ENCODE measurements at places on chromosomes 12 and 14.

DNA sequence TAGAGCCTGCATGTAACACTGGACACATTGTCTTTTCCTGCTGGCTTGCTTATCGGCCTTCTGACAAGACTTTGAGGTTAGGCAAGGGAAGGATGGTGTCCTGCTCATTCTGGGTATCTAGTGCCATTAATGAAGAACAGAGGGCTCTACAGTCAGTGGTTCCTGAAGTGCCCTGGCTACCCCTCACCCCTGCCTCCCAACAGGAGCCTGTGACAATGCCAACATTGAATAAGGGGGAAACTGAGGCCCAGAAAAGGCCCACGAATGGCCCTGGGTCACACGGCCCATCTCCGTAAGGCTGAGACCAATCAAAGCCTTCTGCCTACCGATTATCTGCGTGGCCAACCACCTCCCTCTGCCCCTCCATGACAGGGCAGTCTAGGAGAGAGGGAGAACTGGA lies 2.1 kb downstream of the IFI27L2 start:
- no peak for DNase-seq

- DNase-seq = no peak
These were observed 19.3 kb downstream of the RFLNA start for GRCh38 chr12:124314207-124314606.

GRCh38 chr12:106956048-106956578 lies 406 bp downstream of the TMEM263 start:
- DNase-seq = no peak

GRCh38 chr12:52446367-52447045 lies 5.4 kb downstream of the KRT6B start:
- DNase-seq = no peak

GRCh38 chr12:94101738-94102660 lies 46.4 kb upstream of the PLXNC1 start:
- DNase-seq = peak; percentile 84

GRCh38 chr12:6376870-6377666 lies 1.7 kb upstream of the SCNN1A start:
- no peak for DNase-seq

DNA sequence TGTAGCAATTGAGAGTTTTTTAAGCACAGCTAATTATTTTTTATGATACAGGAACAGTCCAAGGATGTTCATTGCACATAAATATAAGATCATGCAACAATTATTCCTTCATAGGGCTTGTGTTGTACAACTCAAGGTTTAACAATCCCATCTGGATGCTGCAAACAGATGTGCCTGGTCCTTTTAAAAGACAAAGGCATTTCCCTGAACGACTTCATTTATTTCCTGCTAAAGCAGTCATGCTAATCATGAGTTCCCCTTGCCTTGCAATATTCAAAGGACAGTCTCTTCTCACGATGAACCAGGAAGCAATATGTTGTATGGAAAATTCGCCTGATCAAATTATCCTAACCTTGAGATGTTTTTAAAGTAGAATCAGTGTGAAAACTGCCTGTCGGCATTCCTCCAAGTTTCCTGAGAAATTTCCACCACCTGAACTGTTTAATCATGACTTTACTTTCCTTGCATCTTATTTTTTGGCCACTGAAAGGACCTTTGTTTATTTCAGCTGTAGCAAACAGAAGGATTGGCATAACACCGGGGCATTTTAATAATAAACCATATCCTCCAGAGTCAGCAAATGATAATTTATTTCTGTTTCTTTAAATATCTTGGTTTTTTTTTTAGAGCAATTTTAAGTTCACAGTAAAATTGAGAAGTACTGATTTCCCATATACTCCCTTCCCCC lies 33.9 kb upstream of the TSPAN8 start:
- no peak for DNase-seq

- no peak for DNase-seq
These were observed 41.7 kb downstream of the BLTP3B start for GRCh38 chr12:100101000-100101399.

DNA sequence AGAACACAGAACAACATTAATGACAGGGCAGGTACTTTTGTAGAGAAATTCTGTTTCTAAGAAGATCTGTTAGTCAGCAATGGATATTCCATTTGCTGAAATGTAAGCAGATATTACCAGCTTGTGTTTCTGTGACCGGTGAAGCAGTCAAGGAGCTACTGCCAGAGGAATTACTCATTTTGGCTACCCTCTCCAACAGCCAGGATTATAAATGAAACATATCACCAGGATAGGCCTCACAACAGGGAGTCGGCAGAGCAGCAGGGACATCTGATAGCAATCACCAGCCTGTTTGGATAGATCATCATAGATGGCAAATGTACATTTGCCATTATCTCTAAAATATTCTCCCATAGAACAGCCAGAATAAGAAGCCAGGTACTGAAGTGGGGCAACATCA lies 440.7 kb downstream of the KCNH5 start:
- no peak for DNase-seq

GRCh38 chr12:116773276-116773731 lies 35.2 kb downstream of the RNFT2 start:
- no peak for DNase-seq

DNA sequence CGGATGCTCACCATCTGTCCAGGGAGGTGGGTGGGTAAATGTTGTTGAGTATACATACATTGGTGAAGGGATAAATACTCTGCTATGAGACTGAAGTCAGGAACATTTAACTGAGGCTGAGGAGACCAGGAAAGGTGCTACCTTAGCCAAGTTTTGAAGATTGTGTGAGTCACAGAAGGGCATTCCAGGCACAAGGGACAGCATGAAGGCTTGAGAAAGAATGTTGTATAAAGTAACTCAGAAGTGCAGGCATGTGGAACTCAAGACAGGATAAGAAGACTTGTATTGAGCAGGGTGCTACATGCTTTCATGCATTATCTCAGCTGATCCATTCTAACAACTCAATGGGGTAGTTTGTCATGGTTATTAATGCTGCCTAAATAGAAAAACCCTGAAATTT lies 112.7 kb downstream of the IPO8 start:
- no peak for DNase-seq

DNA sequence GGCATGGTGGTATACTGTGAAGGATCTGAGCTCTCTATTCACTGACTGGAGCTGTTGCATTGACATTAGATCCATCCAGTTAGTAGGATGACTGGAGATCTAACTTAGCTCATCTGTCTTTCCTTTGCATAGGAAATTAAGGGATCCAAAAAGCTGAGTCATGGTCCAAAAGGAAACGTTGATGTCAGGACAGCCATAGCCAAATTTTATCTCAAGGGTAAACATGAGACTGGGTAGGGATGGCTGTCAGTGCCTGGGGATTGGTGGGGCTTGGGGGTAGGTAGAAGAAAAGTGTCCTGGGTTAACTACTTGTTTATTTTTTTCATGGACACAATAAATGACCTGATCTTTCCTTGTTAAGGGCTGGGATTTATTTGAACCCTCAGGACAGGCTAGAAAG lies 4.6 kb downstream of the FAM177A1 start:
- DNase-seq = no peak

- no peak for DNase-seq
These were observed 536 bp downstream of the VPS29 start for GRCh38 chr12:110501399-110501751.

- DNase-seq = no peak
These were observed 170.9 kb downstream of the GRIP1 start for GRCh38 chr12:66508025-66508424.

GRCh38 chr12:3995306-3995705 lies 122.1 kb upstream of the PARP11 start:
- DNase-seq = no peak

DNA sequence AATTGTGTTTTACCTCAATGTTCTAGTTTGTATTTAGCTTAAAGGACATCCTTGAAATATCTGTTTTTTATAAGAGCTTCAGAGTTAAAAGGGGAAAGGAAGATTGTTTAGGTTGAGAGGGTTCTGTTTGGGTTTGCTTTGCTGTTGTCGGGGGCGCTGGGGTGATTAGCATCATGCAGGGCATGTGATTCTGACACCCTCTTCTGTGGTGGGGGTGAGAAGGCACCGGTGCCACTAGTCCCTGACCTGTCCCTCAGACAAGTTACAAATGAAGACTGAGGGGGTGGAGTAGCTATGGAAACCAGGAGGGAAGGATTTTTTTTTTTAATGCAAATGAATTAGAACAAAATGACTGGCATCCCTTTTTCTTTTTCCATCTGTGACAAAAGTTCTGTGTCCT lies 291.3 kb downstream of the RPAP3 start:
- DNase-seq = no peak

DNA sequence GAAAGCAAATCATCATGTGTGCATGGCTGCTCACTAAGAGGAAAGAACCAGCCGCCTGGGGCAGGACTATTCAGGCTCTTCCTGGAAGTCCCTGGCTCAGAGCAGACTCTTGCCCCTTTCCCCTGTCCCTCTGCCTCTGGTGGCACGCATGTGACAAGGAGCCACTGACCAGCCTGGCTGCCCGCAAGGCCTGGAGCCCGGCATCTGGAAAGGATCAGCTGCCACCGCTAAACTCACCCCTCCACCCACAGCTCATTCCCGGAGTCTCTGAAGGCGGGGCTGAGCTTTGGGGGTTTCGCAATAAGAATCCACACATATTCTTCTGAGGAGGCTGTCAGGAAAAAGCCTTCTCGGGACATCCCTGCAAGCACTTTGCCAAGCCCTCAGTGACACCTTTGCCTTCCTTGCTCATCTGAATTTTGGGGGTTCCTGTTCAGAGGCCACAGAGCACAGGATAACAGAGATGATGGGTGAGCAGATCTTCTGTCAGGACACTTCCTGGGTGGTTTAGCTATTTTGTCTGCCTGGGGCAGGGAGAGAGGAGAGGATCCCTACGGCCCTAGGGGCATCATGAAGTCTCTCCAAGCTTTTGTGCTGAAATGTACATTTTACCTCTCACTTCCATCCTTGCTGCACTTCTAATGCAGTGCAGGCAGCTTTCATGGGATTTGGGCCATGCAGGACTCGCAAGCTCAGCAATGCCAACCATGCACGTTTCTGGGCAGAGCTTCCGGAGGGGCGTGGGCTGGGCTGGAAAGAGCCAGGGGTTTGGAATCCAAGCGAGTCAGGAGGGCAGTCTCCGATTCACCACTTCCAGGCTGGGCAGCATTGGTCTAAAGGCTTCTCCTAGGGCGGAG lies 124.8 kb upstream of the MAP1LC3B2 start:
- DNase-seq = no peak

- peak; percentile 36 for DNase-seq
These were observed 56.3 kb downstream of the FGD4 start for GRCh38 chr12:32455607-32456071.

DNA sequence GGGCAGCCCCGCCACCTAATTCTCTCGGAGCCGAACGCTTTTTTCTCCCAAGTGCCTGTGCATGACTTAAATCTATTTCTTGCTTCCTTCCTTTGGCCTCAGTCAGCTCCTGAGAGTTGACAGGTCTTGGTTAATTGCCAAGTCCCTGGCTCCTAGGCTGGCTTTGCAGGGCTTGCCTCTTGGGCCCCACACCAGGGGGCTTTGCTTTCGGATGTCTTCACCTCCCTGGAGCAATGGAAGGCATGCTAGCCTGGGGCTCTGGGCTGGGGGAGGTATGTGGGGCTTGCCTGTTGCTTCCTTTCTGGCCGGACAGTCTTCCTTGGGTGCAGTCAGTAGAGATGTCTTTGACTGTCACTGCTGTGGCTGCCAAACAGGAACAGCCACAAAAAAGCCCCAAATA lies 2.2 kb upstream of the KRT80 start:
- DNase-seq = no peak

DNA sequence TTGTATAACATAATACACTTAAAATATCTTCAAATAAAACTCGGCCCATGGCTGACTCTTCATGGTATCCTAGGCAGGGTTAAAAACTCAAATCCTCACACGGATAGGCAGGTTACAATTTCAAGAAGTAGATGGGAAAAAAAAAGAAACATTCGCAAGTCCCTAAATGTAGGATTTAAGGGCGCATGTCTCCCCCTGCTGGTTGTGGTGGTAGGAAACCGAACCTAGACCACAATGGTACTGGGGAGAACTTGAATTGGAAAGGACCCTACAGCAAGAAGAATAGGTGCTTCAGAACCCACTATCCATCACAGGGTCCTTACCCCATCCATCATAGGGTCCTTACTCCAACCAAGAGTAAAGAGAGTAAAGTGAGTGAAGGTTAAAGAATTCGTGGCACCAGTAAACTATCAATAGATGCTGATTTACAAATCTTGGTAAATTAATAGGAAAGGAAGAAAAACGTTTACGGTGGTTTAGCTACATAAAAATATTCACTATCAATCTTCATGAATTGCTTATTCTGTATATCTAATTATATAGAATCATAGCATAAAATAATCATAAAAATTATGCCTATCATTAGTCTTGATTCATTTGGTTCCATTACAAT lies 3.3 kb upstream of the CIPC start:
- peak; percentile 53 for DNase-seq

GRCh38 chr14:37566811-37567371 lies 28.2 kb downstream of the FOXA1 start:
- DNase-seq = no peak

DNA sequence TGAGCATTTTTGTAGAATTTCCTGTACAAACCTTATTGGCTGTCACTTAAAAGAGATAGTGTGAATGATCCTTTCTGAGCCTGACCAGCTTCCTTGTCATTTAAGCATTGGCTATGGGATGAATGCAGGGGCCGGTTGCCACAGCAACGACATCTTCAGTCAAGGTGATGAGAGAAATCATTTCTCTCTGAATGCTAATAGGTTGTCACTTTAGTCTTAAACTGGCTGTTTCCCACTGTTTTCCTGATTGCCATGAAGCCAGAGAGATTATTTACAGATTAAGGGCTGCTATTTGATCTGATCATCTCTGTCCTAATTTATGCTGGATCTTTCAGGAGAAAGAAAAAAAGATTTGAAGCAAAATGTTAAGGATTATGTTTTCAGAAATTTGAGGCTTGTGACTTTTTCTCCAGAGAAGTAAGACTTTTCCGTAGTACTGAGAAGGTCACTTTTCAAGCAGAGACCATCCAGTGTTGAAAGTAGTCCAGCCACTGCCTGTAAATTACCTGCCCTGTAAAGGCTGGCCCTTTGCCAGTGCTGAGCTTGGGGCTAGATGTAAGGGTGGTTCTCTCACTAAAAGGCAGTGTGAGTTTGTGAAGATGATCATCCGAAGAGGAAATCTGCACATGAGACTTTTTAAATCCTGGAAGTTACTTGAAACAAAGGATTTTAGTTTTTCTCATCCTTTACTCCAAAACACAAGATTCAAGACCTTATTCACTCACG lies 235.6 kb downstream of the DACT1 start:
- no peak for DNase-seq

DNA sequence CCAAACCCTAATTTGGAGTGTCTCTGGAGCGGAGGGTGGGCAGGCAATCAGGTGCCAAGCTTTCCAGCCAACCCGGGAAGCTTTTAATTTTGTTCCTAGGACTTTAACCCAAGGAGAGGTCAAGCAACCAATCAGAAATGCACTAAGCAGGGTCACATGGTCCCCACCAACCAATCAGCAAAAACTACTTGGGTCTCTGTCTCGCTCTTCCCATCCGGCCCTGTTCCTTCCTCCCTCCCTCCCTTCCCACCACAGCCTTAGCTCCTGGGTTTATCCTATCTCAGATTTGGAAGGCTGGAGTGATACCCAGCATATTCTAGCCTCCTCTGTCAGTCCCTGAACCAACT lies 7.3 kb downstream of the HOXC5 start:
- DNase-seq = no peak

GRCh38 chr12:41186026-41186425 lies 2.1 kb upstream of the PDZRN4 start:
- no peak for DNase-seq

- no peak for DNase-seq
These were observed 105.7 kb downstream of the ZC3H14 start for GRCh38 chr14:88668448-88669116.

- no peak for DNase-seq
These were observed 44.7 kb downstream of the KCTD10 start for GRCh38 chr12:109432431-109432830.
